NCI-H2171 (cell line): ENCODE measurements at places on chromosomes 2 and 18.
A peak's percentile ranks its signal among the peaks of the same experiment; 100 is the strongest.

- DNase-seq = no peak
Measured at GRCh38 chr2:29010946-29011345, 29.8 kb downstream of the TOGARAM2 start.

DNA sequence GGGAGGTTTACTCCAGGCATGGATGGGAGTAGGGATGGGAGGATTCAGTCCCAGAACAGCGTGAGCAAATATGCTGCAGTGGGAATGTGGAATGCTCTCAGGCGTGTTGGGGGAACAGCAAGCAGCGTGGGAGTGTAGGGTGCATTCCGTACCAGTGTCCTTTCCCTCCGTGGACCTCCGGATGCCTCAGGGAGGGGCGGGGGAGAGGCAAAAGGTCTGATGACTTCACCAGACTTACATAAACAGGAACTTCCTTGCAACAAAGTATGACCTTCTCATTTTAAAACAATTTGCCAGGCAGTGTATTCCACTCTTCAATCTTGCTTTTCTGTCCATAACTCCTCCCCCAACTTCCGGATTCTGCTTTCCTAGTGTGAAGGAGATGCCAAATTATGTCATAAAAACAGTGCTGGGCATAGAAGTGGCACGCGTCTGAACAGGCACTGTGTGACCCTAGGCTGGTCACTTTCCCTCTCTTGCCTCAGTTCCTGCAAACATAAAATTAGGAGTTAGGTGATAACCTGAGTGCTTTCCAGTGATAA lies 36.9 kb downstream of the RPL37A start:
- DNase-seq = no peak

DNA sequence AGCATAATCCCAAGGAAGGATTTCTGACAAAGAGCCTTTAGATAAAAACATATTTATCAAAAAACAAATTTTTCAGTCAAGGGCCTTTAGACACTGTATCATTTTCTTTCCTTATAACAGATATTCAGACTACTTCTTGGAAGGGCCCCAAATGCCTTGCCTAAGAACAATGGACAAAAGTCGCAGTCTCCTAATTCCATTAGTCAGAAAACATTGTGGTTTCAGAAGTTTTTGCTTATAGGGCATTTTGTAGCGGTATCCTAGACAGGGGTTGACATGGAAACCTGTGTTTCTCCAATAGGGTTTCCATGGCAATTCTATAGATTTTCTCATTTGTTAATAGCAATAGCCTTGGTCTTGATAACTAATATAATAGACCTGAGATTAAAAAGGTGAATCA lies 36.7 kb upstream of the AGPS start:
- DNase-seq = no peak

- DNase-seq = no peak
Measured at GRCh38 chr18:68354176-68354575, 360.7 kb downstream of the TMX3 start.

- DNase-seq = no peak
Measured at GRCh38 chr2:219473511-219473910, 25.2 kb upstream of the GMPPA start.

GRCh38 chr2:116487336-116487735 lies 1327.2 kb upstream of the DDX18 start:
- DNase-seq = no peak

- no peak for DNase-seq
Measured at GRCh38 chr2:106537047-106537446, 49.9 kb downstream of the CD8B2 start.

- no peak for DNase-seq
Measured at GRCh38 chr18:31591628-31592027, at the start of gene TTR. Gene TTR, plus strand, starts transcription at chr18:31591877. Its CDS starts 26 bp downstream, at chr18:31591903.

GRCh38 chr2:170770008-170770605 lies at the start of gene ERICH2:
Gene ERICH2, plus strand, starts transcription at chr2:170770378. Its CDS starts 304 bp downstream, at chr2:170770682.
- peak; percentile 48 for DNase-seq

DNA sequence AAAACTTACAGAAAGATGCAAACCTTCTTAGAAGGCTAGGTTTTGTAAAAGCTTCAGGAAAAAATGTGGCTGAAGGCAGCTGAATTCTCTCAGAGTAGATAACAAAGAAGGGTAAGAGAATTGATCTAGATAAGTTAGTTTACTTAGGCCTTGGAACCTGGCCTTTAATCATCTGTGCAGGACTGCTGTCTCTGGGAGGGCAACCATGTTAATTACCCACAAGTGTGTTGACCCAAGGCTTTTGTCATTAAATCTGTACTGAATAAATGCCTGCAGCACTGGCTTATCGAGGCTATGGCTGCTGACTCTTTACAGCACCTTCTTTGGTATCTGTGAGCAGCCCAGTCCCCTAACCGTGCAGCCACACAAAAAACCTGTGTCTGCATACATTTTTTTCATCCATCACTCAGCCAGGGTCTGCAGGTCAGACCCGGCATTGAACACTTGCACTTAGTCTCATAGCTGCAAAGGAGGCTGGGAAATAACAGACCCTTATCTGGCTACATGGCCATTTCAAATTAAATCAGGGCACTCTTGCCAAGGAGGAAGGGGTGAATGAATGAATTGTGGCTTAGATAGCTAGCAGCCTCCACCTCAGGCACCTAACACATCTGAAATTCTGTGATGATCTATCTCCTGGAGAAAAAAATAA lies 120.2 kb upstream of the MSH2 start:
- DNase-seq = no peak

GRCh38 chr2:190177249-190178040 lies 114.9 kb upstream of the MSTN start:
- DNase-seq = no peak

DNA sequence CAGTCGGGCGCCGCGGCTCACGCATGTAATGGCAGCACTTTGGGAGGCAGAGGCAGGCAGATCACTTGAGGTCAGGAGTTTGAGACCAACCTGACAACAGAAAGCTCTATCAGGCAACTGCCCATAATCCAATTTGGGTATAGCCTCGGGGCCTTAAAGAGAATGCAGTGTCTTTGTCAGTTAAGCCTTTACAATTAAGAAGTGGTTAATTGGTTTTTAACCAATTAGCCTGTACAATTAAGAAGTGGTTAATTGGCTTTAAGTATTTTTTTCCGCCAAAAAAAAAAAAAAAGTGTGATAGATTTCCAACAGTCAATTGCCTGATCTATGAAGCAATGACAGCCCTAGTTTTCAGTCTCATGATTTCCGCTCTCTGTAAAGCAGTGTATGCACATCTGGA lies 74.6 kb upstream of the NARS1 start:
- DNase-seq = no peak

DNA sequence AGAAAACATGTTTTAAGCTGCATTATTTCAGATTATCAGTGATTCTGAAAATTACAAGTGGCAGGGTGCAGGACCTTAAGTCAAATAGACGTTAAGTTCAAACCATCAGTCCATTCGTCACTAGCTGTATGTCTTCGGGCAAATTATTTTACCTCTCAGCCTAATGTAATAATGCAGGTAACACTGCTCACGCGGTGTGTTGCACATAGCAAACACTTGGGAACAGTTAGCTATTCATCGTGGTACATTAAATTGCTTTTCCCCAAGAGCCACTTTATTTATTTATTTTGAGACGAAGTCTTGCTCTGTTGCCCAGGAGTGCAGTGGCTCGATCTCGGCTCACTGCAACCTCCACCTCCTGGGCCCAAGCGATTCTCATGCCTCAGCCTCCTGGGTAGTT lies 10.1 kb downstream of the MAT2A start:
- DNase-seq = no peak

DNA sequence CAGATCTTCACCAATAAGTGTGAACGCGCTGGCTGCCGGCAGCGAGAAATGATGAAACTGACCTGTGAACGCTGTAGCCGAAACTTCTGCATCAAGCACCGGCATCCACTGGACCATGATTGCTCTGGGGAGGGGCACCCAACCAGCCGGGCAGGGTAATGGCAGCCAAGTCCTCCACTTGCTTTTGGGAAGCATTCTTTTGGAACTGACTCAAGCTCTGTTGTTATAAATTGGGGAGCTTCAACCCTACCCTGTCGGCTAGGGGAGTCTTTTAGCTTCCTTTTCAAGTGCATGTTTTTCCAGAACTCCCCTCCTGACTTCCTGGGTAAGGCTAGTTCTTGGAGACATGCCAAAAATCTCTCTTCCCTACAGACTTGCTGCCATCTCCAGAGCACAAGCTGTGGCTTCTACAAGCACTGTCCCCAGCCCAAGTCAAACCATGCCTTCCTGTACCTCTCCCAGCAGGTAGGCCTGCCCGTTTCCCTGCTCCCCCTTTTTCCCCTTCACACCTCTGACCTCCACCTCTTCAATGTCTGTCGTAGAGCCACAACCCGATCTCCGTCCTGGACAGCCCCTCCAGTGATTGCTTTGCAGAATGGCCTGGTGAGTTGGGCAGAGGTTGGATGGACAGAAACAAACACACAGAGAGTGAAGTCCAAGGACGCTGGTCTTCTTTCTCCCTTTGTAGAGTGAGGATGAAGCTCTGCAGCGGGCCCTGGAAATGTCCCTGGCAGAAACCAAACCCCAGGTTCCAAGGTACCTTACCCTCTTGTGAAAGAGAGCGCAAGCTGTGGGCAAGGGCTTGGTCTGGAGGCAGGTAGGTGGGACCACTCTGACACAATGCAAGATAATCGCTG lies 1.5 kb downstream of the ZFAND2B start:
- DNase-seq = no peak

- DNase-seq = no peak
Measured at GRCh38 chr18:43405097-43405496, 127.8 kb upstream of the SYT4 start.

GRCh38 chr2:142741764-142742269 lies 135.6 kb upstream of the KYNU start:
- DNase-seq = no peak

DNA sequence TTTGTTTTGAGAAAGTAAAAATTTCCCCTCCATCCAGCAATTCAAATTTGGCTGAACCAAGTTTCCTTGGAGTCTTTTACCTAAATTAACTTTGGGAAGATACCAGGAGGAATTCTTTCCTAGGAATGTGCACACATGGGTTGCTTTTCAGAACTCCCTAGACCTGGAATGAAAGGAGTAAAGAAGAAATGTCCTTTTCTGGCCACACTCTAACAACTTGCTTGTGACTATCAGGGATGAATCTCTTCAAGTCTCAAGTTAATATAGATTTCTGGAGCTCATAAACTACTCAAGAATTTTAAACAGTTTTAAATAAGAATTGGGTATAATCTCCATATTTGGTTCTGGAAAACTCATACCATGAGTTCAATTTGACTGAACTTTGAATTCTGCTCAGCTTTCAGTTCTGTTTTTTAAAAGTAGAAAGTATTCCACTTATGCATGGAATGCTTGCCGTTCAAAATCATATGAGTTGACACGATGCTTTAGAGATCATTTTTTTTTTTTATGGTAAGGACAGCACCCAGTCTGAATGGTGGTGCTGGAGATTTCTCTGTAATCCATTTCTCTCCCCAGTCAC lies 7.7 kb downstream of the RASGRP3 start:
- DNase-seq = no peak

- no peak for DNase-seq
Measured at GRCh38 chr2:33395655-33396249, 80.7 kb upstream of the RASGRP3 start.

DNA sequence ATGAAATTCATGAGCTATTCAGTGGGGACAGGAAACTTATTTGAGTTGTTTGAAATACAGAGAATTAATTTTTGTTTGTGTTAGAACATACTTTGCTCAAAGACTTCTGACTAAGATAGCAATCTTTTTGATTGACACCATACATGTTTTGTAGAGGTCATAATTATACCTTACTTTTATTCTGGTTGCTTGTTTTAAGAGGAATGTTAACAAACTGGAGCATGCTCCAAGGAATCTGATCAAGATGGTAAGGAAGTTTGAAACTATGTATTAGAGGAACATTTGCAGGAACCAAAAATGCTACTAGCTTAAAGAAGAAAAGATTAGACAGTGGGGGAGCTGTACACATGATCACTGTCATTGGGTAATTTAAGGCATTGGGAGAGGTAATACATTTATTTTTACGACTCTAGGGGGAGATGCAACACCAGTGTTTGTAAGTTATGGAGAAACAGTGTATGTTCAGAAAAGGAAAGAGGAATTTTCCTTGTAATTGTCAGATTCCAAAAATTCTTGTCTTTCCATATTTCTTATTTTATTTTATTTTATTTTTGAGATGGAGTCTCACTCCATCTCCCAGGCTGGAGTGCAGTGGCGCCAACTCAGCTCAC lies 8.0 kb downstream of the AGFG1 start:
- no peak for DNase-seq

- DNase-seq = no peak
Measured at GRCh38 chr2:46451131-46451711, 28.1 kb upstream of the TMEM247 start.
